ENCODE measurements at places on chromosomes 16 and 17.

DNA sequence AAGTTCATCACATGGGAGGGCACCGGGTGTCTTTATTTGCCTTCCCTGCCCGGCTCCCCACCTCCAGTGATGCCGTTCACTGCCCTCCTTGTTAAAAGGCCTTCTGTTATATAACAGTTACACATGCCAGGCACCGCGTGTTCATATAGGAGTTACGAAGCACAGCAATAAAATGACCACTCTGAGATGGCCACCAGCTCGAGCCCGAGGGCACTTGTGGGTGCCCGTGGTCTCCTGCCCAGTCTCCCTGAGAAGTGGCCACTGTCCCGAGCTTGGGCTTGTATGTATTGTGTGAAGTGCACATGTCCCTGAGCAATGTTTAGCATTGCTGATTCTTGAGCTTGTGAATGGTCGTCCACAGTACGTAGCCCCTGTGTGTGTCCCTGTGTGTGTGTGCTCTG lies 355.6 kb downstream of the SEC14L1 start:
- DNase-seq: no peak

GRCh38 chr16:55500530-55501011 lies 8.3 kb upstream of the LPCAT2 start:
- DNase-seq: peak; percentile 91

DNA sequence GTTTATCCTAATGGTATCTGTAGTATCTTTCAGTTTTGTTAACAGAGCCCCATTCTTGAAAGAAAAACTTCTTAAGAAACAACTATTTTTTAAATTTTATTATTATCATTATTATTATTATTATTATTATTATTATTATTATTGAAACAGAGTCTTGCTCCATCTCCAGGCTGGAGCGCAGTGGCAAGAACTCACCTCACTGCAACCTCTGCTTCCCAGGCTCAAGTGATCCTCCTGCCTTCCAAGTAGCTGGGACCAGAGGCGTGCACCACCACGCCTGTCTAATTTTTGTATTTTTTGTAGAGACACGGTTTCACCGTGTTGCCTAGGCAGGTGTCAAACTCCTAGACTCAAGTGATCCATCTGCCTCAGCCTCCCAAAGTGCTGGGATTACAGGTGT lies 23.4 kb downstream of the SUPT6H start:
- no peak for DNase-seq

GRCh38 chr16:83581082-83581481 lies 226.7 kb upstream of the HSBP1 start:
- no peak for DNase-seq

GRCh38 chr17:28326114-28326513 lies 7.1 kb downstream of the TMEM97 start:
- no peak for DNase-seq

DNA sequence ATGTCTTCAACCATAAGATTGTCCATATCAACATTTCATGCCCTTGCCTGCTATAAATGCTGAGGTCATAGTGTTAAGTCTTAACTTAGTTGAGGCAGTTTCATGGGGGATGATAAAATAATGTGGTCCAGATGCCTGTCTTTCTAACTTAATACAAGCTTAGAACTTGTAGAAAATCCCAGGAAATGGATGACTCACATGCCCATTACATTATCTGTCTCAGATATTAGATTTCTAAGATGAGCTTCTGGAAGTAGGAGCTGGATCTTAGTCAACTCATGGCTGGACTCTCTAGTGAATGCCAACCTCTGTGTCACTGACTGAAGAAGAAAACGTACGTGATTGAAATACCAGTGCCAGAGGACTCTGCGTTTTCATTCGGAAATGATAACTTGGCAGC lies 797.5 kb upstream of the EEF2KMT start:
- no peak for DNase-seq

GRCh38 chr16:19858340-19859018 lies 26.2 kb downstream of the GPRC5B start:
- DNase-seq: no peak

GRCh38 chr17:82382933-82383255 lies 11.3 kb downstream of the UTS2R start:
- DNase-seq: no peak

- no peak for DNase-seq
These were observed 8.0 kb upstream of the SPATA32 start for GRCh38 chr17:45269912-45270311.

DNA sequence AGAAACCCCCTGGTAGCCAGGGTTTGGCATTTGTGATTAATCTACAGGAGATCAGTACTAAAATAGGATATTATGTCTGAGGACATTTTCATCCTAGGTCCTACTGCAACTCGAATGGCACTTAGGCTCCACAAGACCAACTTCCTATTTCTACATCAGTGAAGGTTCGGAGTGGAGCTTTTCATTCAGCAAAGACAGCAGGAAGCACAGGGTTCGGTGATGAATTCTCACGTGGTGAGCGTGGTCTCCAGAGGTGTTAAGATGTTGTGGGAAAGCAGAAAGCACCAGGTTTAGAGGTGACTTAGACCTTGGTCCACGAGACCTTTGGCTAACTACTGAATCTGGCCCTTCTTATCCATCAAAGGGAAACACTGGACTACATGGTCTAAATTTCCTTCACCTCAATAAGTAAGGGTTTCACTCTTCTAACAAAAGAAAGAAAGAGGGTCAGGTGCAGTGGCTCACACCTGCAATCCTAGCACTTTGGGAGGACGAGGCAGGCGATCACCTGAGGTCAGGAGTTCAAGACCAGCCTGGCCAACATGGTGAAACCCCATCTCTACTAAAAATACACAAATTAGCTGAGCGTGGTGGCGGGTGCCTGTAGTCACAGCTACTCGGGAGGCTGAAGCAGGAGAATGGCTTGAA lies 13.9 kb upstream of the HELZ start:
- no peak for DNase-seq

- no peak for DNase-seq
These were observed 56.6 kb downstream of the RAP1GAP2 start for GRCh38 chr17:2852729-2853282.

- peak; percentile 49 for DNase-seq
These were observed 243.9 kb upstream of the MYOCD start for GRCh38 chr17:12421646-12422306.

- no peak for DNase-seq
These were observed 21.1 kb upstream of the NSMCE1 start for GRCh38 chr16:27289669-27290068.

DNA sequence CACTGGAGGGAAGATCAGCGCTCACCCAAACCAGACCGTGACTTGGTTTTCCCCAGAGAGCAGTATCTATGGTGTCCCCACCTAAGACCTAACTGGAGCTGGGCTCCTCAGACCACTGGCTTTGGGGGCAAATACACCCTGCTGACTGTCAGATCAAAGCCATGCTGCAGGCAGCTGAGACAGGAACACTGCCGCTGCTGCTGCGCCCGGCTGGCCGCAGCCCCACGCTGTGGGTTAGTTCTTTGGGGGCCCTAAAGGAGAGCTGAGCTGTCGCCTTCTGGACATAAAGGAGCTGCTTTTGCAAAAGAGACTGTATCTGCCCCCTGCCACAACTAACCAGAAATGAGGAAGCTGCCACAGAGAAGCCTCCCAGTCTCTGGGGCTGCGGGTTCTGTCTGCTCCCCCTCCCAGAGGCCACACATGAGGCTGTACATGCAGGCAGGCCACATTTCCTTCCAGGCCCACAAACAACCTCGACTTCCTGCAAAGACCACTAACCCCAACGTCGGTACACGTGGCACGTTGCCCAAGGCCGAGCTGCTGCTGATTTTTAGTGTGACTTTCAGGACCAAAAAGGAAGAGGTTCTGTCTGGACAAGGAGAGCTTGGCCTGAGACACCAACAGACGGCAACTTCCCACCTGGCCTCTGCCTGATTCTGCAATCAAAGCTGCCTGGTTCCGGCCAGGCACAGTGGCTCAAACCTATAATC lies 18.2 kb upstream of the ABR start:
- DNase-seq: peak; percentile 66

DNA sequence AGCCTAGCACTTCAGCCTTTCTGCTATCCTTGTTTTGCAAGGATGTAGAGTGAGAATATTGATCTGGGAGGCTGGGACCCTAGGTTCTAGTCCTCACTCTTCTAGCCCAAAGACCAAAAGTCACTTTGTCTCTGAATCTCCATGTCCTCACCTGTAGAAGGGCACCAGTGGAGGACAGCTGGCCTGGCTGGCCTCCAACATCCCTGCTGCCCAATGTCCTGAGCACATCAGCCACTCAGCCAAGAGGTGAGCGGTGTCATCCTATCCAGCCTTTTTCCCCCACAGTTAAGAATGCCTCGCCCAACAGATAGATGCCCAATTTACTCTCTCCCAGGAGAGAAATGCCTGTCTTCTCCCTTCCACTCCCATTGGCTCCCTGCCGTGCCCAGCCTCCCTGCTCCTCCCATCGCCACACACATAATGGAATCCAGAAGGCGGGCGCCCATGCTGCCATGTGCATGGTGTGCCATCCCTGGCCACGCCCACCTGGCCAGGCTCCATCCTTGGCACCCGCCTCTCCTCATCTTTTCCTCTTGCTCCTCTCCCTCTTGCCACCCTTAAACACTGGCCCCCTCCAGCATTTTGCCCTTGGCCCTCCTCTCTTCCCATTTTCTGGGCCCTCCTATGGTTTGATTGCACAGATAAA lies 157.3 kb upstream of the SDK2 start:
- DNase-seq: no peak

- DNase-seq: peak; percentile 58
These were observed at the start of gene GNAO1 for GRCh38 chr16:56191156-56191815. Gene GNAO1 (plus strand): TSS chr16:56191489. CDS start chr16:56192236, 747 bp downstream.

DNA sequence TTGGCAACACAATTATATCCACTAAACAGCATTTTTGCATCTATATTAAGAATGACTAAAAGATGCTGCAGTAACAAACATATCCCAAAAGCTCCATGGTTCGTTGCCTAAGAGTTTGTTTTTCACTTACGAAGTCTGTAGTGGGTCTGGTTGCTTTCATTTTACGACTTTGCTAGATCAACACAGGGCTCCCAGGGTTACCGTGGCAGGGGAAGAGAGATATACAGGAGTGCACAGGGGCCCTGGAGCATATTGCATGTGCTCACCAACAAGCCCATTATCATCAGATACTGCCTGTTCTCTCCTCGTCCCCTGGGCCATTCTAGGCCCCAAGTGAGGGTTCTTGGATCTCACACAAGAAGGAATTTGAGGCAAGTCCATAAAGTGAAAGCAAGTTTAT lies 3.1 kb upstream of the MMP2 start:
- peak; percentile 49 for DNase-seq

- DNase-seq: no peak
These were observed 14.0 kb downstream of the CEP295NL start for GRCh38 chr17:78888941-78889518.

GRCh38 chr16:55378616-55379015 lies 54.6 kb downstream of the IRX6 start:
- no peak for DNase-seq

- DNase-seq: no peak
These were observed 2231.0 kb downstream of the TP53TG3F start for GRCh38 chr16:35690413-35690812.

DNA sequence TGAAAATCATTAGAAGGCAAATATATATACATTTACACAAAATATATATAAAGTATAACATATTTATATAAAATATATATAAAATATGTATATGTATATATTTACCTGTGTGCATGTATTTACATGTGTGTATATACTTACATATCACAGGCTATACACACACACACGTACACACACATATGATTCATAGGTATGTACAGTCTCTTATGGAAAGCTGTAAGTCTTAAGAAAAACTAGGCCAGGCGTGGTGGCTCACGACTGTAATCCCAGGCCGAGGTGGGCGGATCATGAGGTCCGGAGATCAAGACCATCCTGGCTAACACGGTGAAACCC lies 14.7 kb downstream of the TOM1L2 start:
- DNase-seq: no peak

- DNase-seq: no peak
These were observed 11.0 kb upstream of the ZNHIT3 start for GRCh38 chr17:36475346-36475970.

GRCh38 chr17:45186801-45187354 lies 25.2 kb downstream of the HEXIM2 start:
- no peak for DNase-seq

DNA sequence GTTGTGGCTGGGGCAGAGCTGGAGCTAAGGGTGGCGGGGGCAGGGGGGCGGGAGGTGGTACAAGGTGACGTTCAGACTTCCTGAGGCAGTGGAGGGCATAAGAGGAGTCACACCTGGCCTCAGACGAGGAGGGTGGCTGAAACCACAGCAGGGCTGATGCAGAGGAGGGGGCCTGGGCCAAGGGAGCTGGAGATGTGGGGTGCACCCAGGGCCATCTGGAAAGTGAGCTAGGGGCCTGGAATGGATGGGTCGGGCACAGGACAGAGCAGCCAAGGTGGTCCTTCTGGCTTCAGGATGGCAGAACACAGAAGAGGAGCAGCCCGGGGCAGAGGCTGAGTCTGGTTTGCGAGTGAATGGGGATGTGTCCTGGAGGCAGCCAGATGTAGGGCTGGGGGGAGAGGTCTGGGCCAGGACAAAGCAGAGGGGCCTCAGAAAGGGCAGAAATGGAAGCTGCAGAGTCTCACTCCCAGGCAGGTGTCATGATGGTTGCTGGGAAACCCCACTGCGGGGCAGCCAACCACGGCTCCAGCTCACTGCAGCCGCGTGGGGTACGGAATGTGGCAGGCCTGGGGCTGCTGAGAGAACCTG lies 57.6 kb downstream of the PRMT7 start:
- no peak for DNase-seq

- DNase-seq: no peak
These were observed 75.1 kb downstream of the CYTH1 start for GRCh38 chr17:78707016-78707415.

- no peak for DNase-seq
These were observed 34.1 kb upstream of the ADORA2B start for GRCh38 chr17:15910791-15911190.

GRCh38 chr16:12613992-12614661 lies 189.6 kb downstream of the CPPED1 start:
- DNase-seq: no peak

- DNase-seq: no peak
These were observed 91.4 kb upstream of the GSE1 start for GRCh38 chr16:85521552-85522307.

- DNase-seq: no peak
These were observed 9.6 kb upstream of the ATF7IP2 start for GRCh38 chr16:10376229-10376628.

DNA sequence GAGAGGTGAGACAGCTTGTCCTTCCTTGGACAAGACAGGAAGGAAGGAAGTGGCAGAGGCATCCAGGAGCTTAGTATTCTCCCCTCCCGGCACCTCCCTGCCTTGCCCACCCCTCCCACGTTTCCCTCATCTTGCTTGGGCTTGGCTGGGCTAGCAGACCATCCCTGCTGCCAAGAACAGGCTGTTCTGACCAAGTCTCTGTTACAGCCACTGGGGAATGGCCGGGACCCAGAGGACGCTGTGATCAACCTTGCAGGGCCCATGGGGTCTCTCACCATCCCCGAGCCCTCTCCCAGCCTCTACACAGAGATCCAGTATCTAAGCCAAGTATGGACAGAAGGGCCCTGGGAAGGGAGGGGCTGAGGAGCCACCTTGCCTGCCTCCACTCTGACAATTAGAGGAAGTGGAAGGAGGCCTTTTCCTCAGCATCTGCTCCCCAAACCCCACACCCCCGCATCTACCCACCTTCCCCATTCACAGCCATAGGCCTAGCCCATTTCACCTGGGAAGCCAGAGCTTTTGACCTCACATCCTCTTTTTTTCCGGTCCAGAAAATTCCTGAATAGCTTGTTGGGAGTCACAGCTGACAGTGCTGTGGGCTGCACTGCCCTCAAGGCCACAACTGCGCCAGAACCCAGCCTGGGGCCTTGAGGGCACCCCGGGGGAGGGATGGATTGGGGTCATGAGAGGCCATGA lies 14.1 kb downstream of the CD300LG start:
- DNase-seq: no peak
